ENCODE measurements at places on chromosomes 11 and 22.

- no peak for DNase-seq
These were observed 21.7 kb upstream of the IFITM3 start for GRCh38 chr11:342328-342727.

GRCh38 chr11:12618743-12619540 lies 55.3 kb upstream of the TEAD1 start:
- DNase-seq, result no peak

DNA sequence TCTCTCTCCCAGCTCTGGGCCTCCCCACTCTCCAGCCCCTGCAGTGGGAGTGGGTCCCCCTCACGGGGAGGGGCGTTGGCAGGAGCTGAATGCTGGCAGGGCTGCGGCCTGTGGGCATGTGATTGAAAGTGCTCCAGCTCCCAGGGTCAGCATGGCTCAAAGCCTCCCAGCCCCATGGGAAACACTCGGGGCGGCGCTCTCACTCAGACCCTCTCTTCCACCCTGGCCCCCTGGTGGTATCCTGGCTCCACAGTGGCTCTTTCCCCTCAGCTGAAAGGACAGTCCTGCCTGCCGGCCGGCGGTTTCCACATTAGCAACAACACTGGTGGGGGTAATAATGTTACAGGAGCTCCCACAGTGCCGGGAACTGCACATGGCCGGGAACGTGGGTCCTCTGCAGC lies 35.5 kb downstream of the POLR3H start:
- DNase-seq, result peak; percentile 32

DNA sequence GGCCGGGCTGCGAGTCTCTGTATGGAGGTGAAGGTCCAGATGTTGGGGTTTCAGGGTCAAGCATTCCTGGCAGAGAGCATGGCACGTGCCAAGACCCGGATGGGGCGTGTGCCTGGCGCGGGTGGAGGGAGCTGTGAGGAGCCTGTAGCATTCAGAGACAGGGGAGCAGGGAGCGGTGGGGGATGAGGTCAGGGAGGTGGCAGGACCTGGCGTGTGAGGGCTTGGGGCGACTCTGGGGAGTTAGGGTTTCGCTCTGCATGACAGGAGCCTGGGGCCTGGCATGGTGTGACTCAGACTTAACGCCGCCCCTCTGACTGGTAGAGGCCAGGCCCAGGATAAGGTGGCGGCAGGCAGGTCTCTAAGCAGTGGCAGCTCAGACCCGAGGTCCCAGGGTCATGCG lies 103.0 kb downstream of the KCNQ1 start:
- DNase-seq, result peak; percentile 0

DNA sequence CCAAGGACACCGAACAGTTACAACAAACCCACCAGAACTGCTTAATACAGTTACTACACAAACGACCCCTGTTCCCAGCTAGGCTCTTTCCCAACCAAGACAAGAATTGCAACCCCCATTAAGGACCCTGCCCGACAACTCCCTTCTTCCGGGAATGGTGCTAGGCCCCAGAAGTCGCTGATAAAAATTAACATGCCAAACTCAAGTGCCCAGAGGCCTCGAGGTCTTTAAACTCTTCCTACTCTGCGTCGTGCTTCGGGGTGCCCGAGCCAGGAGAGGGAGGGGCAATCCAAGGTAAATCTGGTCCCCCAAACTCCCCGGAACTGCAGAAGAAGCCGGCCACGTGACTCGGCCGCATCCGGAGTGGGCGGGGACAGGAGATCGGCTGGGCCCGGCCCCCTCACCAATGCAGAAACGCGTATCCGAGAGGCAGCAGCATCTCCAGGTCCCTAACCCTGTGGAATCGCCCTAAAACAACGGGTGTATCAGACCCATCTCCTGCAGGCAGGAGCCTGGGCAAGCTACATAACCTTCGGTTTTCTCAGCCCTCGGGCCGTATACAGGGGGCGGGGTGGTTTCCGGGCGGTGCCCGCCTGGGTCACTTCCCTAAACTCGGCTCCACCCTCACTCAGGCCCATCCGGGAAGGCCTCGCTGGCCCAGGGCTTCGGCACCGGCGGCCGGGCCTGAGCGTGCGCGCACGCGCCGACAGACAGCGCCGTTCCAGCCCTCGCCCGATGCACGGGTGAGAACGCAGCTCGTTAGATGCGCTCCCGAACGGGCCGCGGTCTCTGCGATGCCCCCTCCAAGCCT lies 1.1 kb downstream of the CFL1 start:
- peak; percentile 78 for DNase-seq

- DNase-seq, result no peak
These were observed 198.6 kb downstream of the TMEM135 start for GRCh38 chr11:87236368-87236767.

- DNase-seq, result no peak
These were observed 39.0 kb downstream of the RTL6 start for GRCh38 chr22:44459041-44459440.

DNA sequence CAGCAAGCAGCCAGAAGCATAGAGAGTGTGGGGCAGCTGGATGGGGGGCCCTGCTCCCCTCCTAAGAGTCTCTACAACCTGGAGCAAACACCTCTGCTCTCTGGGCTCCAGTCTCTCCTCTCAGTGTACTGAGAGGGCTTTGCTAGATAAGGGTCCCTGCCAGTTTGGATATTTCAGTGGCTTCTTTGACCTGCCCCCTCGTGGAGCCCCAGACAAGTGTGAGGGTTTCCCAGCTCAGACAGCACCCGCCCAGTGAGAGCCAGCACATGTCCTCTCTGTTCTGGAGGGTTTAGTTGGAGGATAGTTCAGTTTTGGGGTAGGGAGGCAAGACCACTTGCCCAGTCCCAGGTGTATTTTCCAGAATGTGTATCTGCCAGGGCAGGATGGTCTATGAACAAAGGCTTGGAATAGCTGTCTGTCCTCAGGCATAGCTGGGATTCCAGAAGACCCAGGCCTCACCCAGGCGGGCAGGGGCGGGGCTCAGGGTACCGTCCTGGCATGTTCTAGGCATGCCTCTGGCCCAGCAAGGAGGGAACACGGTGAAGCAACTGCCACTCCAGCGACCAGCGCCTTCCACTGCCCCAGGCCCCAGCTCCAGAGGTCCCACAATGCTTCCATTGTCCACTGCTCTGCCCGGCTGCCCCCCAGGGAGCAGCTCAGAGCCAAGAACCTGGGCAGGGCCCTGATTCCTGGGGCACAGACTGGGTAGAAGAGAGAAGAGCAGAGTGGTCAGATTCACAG lies 7.5 kb upstream of the MICALL1 start:
- DNase-seq, result no peak

DNA sequence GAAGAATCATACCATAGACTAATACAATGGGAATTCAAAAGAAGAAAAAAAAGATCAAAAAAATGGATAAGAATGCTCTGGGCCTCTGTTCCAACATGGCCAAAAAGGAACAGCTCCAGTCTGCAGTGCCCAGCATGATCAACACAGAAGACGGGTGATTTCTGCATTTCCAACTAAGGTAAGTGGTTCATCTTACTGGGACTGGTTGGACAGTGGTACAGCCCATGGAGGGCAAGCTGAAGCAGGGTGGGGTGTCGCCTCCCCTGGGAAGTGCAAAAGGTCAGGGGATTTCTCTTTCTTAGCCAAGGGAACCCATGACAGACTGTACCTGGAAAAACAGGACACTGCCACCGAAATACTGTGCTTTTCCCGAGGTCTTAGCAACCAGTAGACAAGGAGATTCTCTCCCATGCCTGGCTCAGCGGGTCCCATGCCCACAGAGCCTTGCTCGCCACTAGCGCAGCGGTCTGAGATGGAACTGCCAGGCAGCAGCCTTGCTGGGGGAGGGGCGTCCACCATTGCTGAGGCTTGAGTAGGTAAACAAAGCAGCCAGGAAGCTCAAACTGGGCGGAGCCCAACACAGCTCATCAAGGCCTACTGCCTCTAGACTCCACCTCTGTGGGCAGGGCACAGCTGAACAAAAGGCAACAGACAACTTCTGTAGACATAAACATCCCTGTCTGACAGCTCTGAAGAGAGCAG lies 428.4 kb downstream of the MN1 start:
- DNase-seq, result peak; percentile 57

- no peak for DNase-seq
These were observed 137.7 kb upstream of the DDI1 start for GRCh38 chr11:103898577-103899336.

GRCh38 chr22:38867471-38868285 lies 4.3 kb downstream of the CBX6 start:
- no peak for DNase-seq

- peak; percentile 34 for DNase-seq
These were observed 875 bp upstream of the STT3A start for GRCh38 chr11:125591649-125592304.

DNA sequence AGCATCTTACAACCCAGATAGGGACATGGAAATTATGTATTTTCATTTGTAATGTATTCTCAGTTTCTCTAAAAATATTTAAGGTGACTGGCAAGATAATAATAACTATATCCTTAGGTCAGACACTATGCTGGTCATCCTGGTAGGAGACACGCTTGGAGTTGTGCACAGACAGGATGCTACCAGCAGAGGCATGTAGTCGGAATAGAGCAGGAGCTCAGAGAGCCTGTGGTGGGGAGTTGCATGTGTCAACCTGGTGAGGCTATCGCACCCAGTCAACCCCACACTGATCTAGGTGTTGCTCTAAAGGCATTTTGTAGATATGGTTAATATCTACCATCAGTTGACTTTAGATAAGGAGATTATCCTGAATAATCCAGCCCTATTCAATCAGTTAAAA lies 318.5 kb downstream of the MIAT start:
- no peak for DNase-seq

DNA sequence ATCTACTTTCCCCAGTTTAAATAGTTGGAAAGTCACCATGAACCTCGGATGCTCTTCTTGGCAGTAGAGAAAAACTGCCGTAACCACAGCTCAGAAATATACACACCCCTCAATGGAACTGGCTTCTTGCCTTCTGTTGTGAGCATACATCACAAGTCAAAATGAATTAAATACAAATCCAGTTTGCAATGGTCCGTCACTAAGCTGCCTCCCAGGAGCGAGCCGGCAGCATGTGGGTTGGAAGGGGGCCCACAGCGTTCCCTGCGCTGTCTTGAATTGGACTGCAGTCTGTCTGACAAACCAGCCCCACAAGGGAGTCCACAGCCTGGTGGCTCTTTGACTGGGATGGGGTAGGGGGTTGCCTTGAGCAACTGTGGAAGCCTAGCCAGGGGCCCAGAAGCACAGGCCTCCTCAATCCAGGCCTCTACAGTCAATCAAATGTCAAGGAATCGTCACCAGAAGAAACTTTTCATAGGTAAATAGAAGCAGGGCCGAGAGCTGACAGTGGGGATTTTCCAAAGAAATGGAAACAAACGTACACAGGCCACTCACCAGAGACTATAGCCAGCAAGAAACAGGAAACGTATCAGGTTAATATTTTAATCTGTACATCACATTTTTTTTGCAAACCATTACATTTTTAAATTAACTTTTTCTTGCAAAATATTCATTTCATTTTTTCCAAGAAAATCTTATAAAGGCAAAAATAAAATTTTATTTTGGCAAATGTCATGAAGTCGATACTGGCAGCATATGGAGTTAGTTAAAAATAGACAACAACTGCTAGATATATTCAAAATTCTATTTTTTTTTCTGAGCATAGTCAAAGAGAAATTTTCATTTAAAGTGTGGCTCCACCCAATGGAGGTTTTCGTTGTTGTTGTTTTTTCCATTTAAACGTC lies 38.5 kb downstream of the C11orf58 start:
- DNase-seq, result no peak

- no peak for DNase-seq
These were observed 84.0 kb downstream of the GGTLC2 start for GRCh38 chr22:22728382-22728781.

GRCh38 chr11:76795936-76796441 lies 12.8 kb downstream of the TSKU start:
- DNase-seq, result no peak

- DNase-seq, result no peak
These were observed 105.5 kb downstream of the KCNC1 start for GRCh38 chr11:17840101-17840548.

DNA sequence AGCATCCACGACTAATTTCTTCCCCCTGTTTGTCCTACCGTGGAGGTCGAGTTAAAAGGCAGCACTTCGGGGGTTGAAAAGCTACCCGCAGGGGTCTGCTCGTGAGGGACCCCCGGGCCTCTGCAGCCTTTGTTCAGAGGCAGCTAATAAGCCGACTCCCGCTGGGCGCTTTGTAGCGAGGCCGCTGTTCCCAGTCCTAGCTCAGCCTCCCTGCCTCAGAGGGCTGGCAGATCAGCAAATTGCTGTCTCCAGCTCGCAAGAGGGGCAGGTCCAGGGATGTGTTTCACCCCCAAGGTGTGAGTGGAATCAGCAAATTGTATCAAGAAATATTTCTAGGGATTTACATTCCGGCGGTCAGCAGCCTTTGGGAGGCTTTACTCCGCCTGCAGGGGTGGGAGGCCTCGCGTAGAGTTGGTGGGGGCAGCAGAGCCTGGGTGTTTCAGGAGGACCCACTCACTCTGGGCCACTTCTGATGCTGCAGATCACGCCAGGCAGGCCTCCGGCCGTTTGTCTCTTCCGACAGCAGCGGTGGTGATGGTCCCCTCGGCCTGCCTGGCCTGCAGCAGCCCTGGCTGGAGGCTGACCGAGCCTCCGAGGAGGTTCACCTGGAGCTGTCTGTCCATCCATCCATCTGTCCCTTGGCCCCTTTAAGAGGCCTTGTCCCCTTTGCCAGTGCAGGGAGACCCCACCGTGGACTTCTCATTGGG lies 21.6 kb upstream of the KCNQ1OT1 start:
- DNase-seq, result no peak

- DNase-seq, result peak; percentile 84
These were observed 7.6 kb upstream of the KCTD17 start for GRCh38 chr22:37043828-37044538.

DNA sequence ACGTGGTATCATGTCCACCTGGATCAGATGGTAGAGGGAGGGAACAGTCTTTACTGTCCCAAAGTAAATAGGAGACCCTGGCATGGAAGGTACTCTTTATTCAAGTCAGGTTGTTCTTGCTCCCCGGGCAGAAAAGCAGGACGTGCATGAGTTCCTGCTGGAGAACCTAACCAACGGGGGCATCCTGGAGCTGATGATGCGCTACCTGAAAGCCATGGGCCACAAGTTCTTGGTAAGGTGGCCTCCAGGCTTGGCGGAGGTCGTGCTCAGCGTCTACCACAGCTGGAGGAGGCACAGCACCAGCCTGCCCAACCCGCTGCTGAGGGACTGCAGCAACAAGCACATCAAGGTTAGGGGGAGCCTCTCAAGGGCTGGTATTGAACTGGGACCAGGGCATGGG lies 48.7 kb downstream of the CABIN1 start:
- no peak for DNase-seq

GRCh38 chr22:50250555-50251476 lies at the start of gene HDAC10:
TSS of gene HDAC10 (minus strand) at chr22:50251265. CDS start at chr22:50251032, 233 bp downstream.
- DNase-seq, result peak; percentile 91

DNA sequence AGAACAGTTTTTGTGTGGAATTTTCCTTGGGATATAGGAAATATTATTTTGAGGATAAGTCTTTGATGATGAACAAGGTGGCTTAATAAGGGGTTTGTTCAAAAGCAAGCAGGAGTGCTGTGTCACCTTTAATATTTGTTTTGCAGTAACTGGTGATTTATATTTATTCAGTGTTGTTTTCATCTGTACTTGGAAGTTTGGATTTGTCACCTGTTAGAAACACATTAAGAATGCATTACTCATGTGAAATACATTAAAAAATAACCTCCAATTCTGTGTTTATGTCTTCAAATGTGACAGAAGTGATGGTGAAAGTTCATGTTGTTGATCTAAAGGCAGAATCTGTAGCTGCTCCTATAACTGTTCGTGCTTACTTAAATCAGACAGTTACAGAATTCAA lies 70.5 kb downstream of the DKK3 start:
- no peak for DNase-seq

- DNase-seq, result no peak
These were observed 428.7 kb downstream of the TBC1D22A start for GRCh38 chr22:47190957-47191670.

- DNase-seq, result peak; percentile 70
These were observed 15.2 kb upstream of the CDC42EP1 start for GRCh38 chr22:37544955-37545702.

Data from BE2C (cell line).